ENCODE measurements at places on chromosomes 1 and 21.
A peak's percentile ranks its signal among the peaks of the same experiment; 100 is the strongest.

GRCh38 chr1:58841455-58841854, 57.6 kb upstream of the JUN start:
- DNase-seq, result no peak

DNA sequence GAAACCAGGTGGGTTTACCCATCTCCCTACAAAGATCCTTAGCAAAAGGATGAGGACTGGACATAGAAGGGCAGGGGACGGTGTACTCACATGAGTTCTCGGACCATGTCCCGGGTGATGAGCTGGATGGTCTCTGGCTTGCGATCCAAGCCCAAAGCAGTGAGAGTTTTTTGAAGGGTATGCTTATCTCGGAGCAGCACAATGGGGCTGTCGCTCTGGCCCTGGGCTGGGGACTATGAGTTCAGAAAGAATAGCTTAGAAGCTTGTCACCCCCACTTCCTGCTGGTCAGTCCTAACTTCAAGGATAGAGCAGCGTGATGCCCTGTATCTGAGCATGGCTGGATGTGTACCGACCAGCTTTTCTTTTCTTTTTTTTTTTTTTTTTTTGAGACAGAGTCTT, 9.6 kb downstream of the CFAP45 start:
- no peak for DNase-seq

DNA sequence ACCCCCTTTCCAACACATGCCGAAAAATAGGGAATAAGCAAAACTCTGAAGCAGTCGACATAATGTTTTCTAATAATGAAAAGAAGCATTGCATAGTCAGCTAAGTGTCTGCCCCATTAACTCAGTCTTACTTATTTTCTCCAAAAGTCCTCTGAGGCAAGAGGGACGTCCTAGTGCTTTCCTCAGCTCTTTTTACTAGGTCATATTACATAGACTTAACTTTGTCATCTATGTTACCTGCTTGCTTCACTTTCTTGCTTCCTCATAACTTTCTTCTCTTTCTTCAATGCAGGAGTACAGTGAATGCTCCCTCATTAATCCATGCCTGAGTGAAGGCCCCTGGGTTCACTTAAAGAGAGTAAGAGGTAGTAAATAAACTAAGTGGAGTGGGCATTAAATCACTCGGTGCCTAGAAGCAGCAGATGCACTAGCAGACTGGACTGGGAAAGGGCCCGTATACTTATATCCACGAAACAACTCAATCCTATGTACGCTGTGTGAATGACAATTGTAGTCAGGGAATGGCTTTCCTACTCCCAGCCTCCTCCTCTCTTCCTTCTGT, 210.5 kb upstream of the SPAG17 start:
- DNase-seq, result no peak

DNA sequence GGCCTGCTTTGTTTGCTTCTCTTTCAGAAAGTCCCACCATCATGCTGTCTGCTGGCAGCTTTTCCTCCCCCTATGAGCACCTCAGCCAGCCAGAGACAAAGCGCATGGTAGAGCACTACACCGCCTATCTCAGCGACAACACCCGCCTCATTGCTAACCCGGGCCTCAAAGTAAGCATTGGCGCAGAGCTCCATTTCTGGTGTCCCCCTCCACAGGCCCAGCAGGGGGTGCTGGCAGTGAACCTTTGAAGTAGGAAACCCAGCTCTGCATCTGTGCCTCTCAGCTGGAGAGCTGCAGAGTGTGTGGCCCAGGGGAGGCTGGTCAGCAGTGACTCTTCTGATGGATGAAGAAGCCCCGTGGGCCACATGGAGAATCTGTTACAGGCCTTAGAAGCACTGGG, 81.2 kb upstream of the RAVER2 start:
- no peak for DNase-seq

- no peak for DNase-seq
Observed at GRCh38 chr1:241061062-241061461, 295.9 kb downstream of the RGS7 start.

- DNase-seq, result no peak
Observed at GRCh38 chr1:184210031-184210430, 158.5 kb downstream of the TSEN15 start.

GRCh38 chr1:83017701-83018100, 981.2 kb downstream of the TTLL7 start:
- no peak for DNase-seq

DNA sequence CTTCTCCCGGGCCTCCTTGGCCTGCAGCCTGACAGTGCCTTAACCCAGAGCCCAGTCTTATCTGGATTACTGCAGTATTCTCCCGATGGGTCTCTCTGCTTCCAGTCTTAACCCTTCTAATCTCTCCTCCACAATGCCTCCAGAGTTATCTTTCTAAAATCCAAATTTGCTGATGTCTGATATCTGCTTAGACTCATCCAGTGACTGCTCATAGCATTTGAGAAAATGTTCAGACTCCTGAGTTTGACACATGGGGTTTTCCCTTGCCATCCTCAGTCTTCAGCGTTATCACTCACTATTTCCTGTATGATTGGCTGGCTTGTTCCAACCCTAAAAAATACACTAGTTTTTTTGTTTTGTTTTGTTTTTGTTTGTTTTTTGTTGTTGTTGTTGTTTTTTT, 102.0 kb downstream of the FMN2 start:
- no peak for DNase-seq

- no peak for DNase-seq
Observed at GRCh38 chr1:17572264-17572985, 32.9 kb downstream of the ARHGEF10L start.

GRCh38 chr1:201023920-201024624, 558 bp upstream of the KIF21B start:
- DNase-seq, result no peak

DNA sequence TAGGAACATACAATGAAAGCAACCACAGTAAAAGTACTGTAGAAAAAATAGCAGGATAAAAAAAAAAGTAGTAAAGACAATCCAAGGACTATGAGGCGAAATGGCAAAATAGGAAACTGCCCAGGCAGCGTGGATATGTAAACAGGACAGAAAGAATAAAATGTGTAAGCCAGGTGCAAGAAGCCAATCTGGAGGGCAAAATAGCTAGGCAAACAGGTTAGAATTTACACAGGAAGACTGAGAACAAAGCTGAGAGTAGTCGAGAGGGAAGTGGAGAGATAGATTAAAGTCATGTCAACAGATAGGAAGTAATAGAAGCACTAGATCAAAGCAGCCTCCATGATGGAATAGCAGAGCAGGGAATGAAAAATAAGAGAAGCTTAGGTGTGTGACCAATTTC, 124.2 kb upstream of the B3GALT2 start:
- no peak for DNase-seq

- no peak for DNase-seq
Observed at GRCh38 chr1:193325042-193325441, 138.6 kb upstream of the B3GALT2 start.

DNA sequence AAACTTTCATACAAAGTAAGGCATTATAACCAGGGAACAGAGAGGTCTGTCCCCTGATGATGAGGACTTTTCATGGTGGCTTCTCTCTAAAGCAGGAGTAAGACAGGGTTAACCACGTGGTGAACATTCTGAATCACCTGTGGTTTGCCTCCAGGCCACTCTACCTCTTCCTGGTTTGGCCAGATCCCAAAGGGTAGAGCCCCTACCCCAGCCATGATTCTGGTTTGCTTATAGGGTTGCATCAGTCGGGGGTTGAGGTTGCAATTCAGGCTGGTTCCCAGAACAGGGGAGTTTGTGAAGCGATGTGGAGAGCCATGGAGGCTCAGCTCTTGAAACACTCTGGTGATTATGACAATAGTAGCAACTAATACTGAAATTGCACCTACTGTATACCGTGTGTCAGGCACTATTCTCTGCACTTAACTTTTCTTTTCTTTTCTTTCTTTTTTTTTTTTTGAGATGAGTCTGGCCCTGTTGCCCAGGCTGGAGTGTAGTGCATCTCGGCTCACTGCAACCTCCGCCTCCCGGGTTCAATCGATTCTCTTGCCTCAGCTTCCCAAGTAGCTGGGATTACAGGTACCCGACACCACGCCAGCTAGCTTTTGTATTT, 8.3 kb downstream of the CNR2 start:
- no peak for DNase-seq

- no peak for DNase-seq
Observed at GRCh38 chr1:38872401-38873026, 634 bp downstream of the MYCBP start.

- no peak for DNase-seq
Observed at GRCh38 chr21:41519806-41520559, 12.0 kb upstream of the TMPRSS2 start.

GRCh38 chr1:234271243-234271606, 102.0 kb upstream of the COA6 start:
- no peak for DNase-seq

GRCh38 chr21:14995226-14995625, 69.6 kb downstream of the NRIP1 start:
- DNase-seq, result no peak

DNA sequence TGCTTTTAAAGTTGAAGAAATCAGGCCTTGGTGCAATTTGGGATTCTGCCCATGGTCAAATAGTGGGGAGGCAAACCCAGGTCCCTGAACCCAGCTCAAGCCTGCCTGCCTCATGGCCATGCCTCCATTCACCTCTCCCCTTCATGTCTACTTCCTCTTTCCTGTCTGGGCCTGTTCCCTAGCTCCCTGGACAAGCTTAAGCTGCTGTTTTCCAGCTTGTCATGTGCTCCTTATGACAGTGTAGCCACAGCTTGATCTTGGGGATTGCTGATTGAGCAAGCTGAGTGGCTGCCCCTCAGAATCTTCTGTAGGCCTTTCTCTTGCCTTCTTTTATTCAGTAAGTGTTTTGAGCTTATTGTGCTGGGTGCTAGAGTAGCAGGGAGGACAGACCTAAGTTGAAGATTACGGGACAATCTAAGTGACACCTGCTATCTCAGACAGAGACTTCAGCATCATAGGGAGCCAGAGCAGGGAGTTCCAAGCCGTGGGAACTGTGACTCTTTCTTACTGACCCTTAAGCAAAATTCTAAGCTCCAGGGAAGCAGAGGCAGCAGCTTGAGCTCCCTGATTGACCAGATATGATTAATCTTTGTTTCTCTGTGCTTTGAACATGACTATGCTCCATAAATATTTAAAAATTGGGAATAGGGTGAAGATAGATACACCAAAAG, 520 bp upstream of the MR1 start:
- DNase-seq, result peak; percentile 38

GRCh38 chr1:87129038-87129437, 199.6 kb upstream of the LMO4 start:
- DNase-seq, result no peak

- DNase-seq, result no peak
Observed at GRCh38 chr21:44337941-44338895, 972 bp downstream of the CFAP410 start.

- no peak for DNase-seq
Observed at GRCh38 chr1:245715970-245716369, 561.2 kb downstream of the KIF26B start.

Data from memory B cell (primary cell).